ENCODE measurements at places on chromosomes 13 and 19.

GRCh38 chr19:28949535-28949934, 263.4 kb downstream of the UQCRFS1 start:
- no peak for DNase-seq

GRCh38 chr13:27794921-27795717, 2.8 kb downstream of the GSX1 start:
- DNase-seq: no peak

DNA sequence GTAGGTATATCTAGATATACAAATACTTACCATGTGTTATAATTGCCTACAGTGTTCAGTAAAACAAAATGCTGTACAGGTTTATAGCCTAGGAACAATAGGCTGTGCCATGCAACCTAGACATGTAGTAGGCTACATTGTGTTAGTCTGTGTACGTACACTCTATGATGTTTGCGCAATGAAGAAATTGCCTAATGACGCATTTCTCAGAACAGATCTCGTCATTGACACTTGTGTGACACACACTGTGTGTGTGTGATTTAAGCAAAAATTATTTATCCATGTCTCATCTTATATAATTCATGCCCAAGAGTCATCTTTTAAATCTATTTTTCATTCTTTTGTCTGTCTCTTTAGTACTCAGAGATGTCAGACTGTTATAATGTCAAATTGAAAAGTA, 1888.8 kb upstream of the PCDH20 start:
- DNase-seq: no peak

DNA sequence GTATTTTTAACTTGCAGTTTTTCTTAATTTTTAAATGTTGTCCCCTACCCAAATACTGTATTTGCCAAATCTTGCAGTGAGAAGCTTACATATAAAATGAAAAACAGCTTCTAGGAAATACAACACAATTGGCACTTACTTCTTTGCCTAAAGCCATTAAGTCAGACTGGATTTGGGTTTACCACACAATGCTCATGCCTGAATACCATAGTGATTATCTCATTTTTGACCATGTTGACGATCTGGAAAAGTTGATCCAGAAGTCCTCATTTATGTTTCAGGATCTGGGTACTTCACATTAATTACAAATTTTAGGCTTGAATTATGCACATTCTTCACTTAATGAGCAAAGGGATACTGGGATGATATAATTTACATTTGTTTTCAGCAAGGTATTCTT, 2.4 kb downstream of the RNF6 start:
- DNase-seq: no peak

DNA sequence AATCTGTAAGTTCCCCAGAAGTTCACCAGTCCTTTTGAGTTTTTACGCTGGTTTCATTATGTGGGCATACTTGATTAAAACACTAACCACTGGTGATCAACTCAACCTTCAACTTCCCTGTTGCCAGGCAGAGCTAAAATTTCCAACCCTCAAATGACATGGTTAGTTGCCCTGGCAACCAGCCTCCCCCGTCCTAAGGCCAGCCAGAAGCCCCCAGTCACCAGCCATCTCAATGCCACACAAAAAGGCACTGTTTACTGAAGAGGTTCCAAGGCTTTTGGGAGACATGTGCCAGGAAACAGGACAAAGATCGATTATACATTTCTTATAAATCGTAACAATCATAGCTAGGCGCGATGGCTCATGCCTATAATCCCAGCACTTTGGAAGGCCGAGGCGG, 1.6 kb downstream of the ZNF649 start:
- DNase-seq: no peak

DNA sequence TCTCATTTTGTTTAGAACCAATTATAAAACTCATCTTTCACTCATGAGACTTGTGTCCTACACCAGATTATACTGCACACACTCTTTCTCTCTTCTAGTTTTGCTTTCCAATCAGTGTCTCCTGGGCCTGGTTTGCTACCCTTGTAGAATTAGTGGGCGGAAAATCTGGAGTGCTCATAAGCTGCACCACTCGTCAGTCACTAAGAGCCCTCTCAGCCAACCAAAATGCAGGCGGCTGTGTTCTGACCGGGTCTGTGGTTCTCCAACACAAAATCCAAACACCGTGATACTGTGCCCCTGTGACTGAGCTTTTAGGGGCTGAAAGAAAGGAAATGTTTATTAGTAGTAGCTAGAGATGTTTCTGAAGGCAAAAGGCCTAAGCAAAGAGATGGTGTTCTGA, 83.7 kb upstream of the OBI1 start:
- DNase-seq: no peak

DNA sequence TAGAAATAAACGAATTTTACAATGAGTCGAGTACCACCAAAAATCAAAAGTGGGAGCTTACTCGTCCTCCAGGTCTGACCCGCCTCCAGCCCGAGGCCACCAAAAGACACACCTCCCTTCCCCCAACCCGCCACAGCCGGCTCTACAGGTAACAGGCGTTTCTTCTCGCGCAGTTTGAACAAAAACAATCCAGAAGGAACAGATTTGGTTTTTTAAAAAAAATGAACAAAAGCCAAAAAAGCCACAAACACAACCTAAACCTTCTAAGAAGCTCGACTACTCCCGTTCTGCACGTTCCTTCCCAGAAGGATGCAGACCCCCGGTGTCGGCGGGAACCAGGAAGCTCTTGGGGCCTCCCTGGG, 671 bp downstream of the ZDHHC20 start:
- DNase-seq: peak; percentile 51

DNA sequence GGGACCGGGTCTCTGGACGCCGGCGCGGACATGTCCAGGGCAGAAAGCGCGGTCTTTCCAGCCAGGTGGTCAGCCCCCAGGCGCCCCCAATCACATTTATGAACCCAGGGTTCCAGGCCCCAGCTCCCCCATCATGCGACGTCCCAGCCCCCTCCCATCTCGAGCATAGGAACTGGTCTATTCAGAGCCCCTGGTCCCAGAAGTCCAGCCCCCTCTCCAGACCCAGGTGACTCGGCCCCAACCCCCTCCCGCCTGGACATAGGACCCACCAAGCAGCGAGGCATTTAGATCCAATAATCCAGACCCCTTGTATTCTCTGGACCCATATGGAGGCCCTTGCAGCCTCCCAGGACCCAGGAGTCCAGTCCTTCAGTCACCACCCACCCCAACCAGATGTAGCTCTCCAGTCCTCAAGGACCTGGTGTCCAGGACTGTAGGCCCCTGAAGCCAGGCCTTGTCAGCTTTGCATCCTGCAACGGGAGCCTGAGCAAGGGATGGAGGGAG, 501 bp downstream of the APLP1 start:
- no peak for DNase-seq

DNA sequence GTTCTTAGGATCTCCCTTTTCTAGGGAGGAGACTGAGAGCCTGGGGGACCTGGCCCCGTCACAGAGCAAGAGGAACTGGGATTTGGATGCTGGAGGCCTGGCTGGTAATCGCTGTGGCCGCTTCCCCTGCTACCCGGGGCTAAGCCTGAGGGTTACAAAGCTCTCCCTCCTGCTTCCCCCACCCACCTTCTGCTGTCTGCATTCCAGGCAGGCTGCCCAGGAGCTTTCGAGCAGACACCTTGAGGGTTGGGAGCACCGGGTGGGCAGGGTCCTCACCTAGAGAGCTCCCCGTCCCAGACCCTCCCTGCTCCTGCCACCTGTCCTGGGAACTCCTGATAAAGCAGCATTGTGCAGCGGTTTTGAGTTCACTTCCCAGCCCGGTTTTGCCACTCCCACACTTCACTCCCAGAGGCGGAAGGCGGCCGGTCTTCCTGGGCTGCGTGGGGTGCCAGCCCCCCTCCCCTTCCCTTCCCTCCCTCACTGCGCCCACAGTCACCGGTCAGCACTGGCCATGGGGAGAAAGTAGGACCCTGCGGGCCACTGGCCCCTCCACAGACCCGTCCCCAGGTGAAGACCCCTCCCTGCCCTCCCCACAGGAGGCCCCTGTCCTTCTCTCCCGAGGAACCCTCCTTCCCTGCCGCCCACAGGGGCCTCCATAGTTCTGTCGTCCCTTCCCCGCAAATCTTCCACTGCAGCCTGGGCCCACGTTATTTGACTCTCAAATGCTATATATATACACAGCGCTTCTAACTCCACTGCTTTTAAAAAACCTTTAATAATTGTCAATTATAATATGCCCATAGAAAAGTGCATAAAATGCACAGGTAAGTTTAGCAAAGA, 8.1 kb downstream of the PAK4 start:
- DNase-seq: no peak

- DNase-seq: no peak
Measured at GRCh38 chr13:21703846-21704245, 33.0 kb downstream of the FGF9 start.

DNA sequence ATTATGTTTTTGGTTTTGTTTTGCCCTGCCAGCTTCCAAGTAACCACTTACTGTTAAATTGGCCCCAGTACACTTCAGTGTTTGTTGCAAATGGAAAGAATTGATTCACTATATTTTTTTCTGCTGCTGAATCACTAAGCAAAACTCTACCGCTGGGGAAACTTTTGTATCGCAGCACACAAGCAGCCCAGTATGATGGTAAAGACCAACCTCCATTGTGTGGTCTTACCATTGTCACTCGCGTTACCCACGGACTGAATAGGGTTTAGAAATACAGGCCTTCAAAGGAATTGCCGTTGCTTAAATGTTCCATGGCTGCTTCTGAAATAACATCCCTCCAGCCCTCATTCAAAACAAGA, 7.9 kb downstream of the SPATA13 start:
- DNase-seq: no peak

DNA sequence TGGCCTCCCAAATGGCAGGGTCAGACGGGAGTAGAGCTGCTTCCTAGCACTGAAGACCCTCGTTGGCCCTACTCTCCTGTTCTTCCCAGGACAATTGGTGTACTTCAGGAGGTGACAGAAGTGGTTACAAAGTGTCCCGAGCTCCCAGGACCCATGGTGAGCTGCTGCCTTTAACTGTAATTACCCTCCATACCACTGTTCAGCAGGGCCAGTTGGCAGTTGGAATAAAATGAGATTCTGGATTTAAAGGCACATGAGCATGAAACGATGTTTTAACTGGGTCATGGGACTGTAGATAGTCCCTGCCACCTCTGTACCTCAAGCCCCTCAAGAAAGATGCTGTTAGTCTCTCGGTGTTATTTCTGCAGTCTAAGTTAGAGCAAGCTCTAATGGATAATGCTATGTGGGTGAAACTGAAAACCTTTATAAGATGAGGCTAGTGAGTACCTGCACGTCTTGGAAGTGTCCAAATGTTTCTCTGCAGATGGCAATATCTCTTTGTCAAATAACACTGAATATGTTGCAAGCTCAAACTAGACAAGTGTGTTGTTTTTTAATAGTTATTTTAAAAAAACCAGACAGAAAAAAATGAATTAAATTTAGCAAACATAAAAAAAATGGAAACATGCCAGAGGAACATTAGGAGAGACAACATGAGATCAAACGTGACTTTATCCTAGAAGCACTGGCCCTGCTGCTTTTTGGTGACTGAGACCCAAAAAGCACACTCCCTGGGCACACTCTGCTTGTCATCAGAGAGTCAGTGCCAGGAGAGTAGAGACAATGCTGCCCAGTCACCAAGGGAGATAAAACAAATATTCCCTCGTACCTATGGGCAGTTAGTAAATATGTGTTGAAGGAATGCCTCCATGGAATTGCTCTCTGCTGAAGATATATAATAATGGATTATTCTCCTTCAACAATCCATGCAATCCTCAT, 266.3 kb downstream of the LMO7 start:
- DNase-seq: no peak

- no peak for DNase-seq
Measured at GRCh38 chr13:31349156-31349555, 149.4 kb downstream of the B3GLCT start.

- no peak for DNase-seq
Measured at GRCh38 chr13:81211713-81212112, 870.8 kb upstream of the SPRY2 start.

- DNase-seq: no peak
Measured at GRCh38 chr19:45473682-45474605, 6.1 kb downstream of the FOSB start.

GRCh38 chr19:15812060-15812722, 3.3 kb downstream of the OR10H1 start:
- peak; percentile 56 for DNase-seq

- DNase-seq: no peak
Measured at GRCh38 chr13:67094952-67095351, 135.2 kb downstream of the PCDH9 start.

DNA sequence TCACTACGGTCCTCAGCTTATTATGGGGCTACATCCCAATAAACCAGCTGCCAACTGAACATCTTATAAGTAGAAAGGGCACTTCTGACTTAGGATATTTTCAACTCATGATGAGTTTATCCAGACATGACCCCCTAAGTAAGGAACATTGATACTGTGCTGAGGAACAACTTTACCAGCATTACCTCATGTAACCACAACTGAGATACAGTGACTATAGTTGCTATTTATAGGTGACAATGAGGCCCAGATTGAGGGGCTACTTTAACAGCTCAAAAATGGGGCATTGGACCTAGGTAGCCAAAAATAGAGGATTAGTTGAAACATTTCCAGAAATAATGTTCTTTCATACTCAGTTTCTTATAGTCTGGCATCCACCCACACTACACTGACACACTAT, 26.8 kb downstream of the SKA3 start:
- peak; percentile 26 for DNase-seq

- DNase-seq: peak; percentile 83
Measured at GRCh38 chr19:7533925-7534480, 1.5 kb upstream of the PNPLA6 start.

- DNase-seq: no peak
Measured at GRCh38 chr19:43760941-43761340, 6.2 kb upstream of the SMG9 start.

DNA sequence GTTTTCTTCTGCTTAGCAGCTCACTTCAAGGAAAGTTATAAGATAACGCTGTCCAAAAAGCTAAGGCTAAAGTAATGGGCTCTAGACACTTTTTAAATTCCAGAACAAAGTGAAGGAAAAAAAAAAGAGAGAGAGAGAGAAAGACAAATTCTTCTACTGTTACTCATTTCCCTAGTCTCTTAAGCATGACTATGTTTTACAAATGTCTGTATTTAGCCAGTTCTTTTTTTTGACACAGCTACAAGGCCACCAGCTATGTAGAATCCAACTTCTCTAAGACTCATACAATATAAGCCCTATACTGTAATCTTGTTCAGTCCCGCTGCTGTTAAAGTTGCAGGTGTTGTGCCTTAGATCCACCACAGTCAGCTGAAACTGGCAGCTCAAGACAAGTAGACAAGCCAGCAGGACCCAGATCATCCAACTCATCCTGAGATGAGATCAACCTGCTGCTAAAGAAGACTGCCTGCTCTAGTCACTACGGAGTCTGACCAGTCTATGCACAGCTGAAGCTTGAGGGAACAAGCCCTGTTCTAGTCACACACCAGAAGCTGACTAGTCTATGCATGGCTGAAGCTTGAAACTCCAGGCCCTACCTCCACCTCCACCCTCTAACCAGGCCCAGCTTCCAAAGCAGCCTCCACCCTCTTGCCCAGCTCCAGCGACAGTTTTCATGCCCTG, 10.3 kb upstream of the ZNF83 start:
- DNase-seq: no peak

DNA sequence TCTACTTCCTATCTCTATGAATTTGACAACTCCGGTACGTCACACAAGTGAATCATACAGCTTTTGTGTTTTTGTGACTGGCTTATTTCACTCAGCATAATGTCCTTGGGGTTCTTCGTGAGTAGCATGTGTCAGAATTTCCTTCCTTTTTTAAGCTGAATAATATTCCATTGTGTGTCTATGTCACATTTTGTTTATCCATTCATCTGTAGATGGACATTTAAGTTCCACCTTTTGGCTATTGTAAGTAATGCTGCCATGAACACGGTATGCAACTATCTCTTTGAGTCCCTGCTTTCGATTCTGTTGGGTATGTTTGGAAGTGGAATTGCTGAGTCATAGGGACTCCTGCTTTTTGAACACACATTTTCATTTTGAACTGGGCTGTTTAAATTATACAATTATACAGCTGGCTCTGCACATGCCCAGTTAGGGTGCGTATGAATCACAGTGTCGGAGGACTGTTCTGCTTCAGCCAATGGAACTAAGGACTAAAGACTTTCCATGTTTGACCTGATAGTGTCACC, 43.0 kb upstream of the C13orf42 start:
- peak; percentile 69 for DNase-seq

Data from OCI-M1 (cell line).